ENCODE measurements at places on chromosomes 2 and 18. TPM values are rescaled to one million over a fixed set of nuclear protein-coding genes. Genes with fewer than 3 reads are reported as not detected.

The HOXD12 gene
- total RNA-seq: not detected

DNA sequence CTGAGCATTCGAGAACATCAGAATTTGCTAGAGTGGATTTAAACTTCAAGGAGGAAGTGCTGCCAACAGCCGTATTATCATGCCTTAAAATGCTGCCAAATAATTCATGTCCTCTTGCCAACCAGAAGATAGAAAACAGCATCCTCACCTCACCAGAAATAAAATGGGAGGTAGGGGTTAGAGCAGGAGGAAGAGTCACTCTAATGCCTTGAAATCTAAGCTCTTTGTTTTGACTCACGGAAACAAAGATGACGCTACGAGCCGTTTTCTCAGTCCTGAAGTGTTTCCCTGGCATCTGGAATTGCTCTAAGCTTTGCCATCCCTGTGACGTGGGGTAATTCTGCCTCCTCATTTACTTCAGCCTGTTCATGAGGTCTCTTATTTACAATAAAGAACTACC lies 97.1 kb downstream of the PRPF40A start:
- H3K36me3 ChIP-seq: peaks cover 22% of the 10 kb centered on the region
- H3K27me3 ChIP-seq: no peaks in the 10 kb centered on the region
- H3K4me1 ChIP-seq: peaks cover 7% of the 10 kb centered on the region
- DNase-seq: no peak

DNA sequence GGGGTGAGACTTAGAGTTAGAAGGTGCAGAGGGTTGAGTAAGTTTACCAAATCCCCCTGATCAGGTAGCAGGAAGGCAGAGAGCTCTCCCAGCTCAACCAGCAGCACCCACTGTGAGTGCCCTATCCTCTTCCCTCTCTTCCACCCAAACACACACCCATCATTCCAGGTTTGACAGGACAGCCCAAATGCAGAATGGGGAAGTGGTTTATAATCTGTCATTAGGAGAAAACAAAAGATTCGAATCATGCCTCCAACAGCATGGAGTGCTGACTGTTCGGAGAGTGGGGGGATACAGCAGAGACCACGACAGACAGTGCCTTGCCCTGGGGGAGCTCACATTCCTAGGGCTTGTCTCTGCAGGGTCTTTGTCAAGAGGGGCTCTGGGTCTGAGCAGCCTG lies 11.7 kb downstream of the CXCR2 start:
- H3K27me3 ChIP-seq: no peaks in the 10 kb centered on the region
- H3K4me1 ChIP-seq: no peaks in the 10 kb centered on the region
- H3K27ac ChIP-seq: no peak overlapping the region
- H3K36me3 ChIP-seq: no peaks in the 10 kb centered on the region
- DNase-seq: no peak

GRCh38 chr2:37827455-37827854 lies 97.6 kb upstream of the RMDN2 start:
- H3K36me3 ChIP-seq: no peaks in the 10 kb centered on the region
- no peaks in the 10 kb centered on the region for H3K27me3 ChIP-seq
- peaks cover 10% of the 10 kb centered on the region for H3K4me1 ChIP-seq
- no peak for DNase-seq
- no peak overlapping the region for H3K4me3 ChIP-seq

- no peaks in the 10 kb centered on the region for H3K36me3 ChIP-seq
- H3K4me3 ChIP-seq: no peak overlapping the region
- no peak for DNase-seq
- H3K27me3 ChIP-seq: no peaks in the 10 kb centered on the region
Observed at GRCh38 chr18:2963048-2963447, 49.9 kb downstream of the LPIN2 start.

DNA sequence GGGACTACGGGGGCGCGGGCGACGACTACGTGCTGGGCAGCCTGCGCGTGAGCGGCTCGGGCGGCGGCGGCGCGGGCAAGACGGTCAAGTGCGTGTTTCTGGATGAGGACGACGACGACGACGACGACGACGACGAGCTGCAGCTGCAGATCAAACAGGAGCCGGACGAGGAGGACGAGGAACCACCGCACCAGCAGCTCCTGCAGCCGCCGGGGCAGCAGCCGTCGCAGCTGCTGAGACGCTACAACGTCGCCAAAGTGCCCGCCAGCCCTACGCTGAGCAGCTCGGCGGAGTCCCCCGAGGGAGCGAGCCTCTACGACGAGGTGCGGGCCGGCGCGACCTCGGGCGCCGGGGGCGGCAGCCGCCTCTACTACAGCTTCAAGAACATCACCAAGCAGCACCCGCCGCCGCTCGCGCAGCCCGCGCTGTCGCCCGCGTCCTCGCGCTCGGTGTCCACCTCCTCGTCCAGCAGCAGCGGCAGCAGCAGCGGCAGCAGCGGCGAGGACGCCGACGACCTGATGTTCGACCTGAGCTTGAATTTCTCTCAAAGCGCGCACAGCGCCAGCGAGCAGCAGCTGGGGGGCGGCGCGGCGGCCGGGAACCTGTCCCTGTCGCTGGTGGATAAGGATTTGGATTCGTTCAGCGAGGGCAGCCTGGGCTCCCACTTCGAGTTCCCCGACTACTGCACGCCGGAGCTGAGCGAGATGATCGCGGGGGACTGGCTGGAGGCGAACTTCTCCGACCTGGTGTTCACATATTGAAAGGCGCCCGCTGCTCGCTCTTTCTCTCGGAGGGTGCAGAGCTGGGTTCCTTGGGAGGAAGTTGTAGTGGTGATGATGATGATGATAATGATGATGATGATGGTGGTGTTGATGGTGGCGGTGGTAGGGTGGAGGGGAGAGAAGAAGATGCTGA lies 1.4 kb downstream of the SOX11 start:
- DNase-seq: no peak
- H3K4me3 ChIP-seq: no peak overlapping the region
- H3K27ac ChIP-seq: no peak overlapping the region
- H3K27me3 ChIP-seq: peaks cover 79% of the 10 kb centered on the region
- H3K4me1 ChIP-seq: no peaks in the 10 kb centered on the region

GRCh38 chr2:24986372-24986771 lies 14.6 kb upstream of the DNAJC27 start:
- peak; percentile 49 for DNase-seq
- no peaks in the 10 kb centered on the region for H3K27me3 ChIP-seq
- no peak overlapping the region for H3K4me3 ChIP-seq
- H3K4me1 ChIP-seq: no peaks in the 10 kb centered on the region
- H3K27ac ChIP-seq: no peak overlapping the region

- no peaks in the 10 kb centered on the region for H3K27me3 ChIP-seq
- peaks cover 6% of the 10 kb centered on the region for H3K4me1 ChIP-seq
- H3K36me3 ChIP-seq: no peaks in the 10 kb centered on the region
- DNase-seq: peak; percentile 21
- no peak overlapping the region for H3K4me3 ChIP-seq
- H3K27ac ChIP-seq: no peak overlapping the region
Observed at GRCh38 chr2:229164545-229165249, 106.4 kb downstream of the PID1 start.

- H3K4me1 ChIP-seq: peaks cover 41% of the 10 kb centered on the region
- DNase-seq: no peak
- no peaks in the 10 kb centered on the region for H3K27me3 ChIP-seq
- peak overlapping the region; percentile 44 for H3K4me3 ChIP-seq
- peak overlapping the region; percentile 96 for H3K27ac ChIP-seq
Observed at GRCh38 chr2:39435741-39436591, 1.1 kb downstream of the MAP4K3 start.

DNA sequence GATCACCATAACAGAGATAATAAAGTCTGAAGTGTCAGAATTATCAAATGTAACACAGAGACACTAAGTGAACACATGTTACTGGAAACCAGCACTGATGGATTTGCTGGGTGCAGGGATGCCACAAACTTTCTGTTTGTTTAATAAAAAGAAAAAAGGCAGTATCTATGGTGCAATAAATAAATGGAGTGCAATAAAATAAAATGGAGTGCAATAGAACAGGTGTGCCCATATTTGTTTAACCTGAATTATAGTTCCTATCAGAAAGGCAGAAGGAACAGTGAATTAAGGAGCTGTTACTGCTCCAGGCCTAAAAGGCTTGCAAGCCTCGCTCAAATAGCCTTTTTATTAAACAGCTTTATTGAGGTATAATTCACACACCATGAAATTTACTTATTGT lies 81.0 kb upstream of the KIDINS220 start:
- no peaks in the 10 kb centered on the region for H3K36me3 ChIP-seq
- H3K27me3 ChIP-seq: no peaks in the 10 kb centered on the region
- no peak overlapping the region for H3K27ac ChIP-seq
- no peaks in the 10 kb centered on the region for H3K4me1 ChIP-seq

DNA sequence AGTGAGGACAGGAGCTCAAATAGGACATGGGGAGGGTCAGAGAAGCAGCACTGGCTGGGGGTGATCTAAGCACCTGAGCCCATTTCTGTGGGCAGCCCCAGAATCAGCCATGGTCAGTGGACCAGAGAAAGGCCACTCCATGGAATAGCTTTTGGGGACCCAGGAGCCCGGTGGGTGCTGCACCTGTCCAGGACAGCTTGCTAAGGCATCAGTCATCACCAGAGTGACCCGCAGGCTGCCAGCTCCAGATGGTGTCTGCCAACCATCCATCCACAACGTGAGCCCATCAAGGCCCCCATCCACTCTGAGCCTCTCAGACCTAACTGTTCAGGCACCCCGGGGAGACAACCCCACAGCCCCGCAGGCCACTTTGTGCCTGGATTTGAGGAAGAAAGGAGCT lies 23.6 kb upstream of the COL6A3 start:
- no peak for DNase-seq
- H3K4me3 ChIP-seq: no peak overlapping the region
- H3K27me3 ChIP-seq: peaks cover 14% of the 10 kb centered on the region
- no peak overlapping the region for H3K27ac ChIP-seq
- H3K36me3 ChIP-seq: no peaks in the 10 kb centered on the region
- H3K4me1 ChIP-seq: no peaks in the 10 kb centered on the region

DNA sequence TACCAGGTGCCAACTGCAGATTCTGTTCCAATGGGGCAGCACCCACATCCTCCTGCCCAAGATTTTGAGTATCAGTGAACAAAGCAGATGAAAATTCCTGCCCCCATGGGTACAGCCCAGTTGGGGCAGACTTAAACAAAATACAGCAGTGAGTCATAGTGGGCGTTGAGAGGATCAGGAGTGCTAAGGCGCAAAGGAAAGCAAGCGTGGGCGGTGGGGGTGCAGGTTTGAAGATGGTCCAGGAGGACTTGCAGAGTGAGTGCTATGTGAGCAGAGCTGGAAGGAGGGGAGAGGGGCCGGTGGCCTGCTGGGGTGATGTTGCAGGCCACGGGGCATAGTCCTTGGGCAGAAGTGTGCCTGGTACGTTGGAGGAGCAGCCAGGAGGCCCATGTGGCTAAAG lies 24.7 kb downstream of the STEAP3 start:
- H3K36me3 ChIP-seq: no peaks in the 10 kb centered on the region
- H3K27ac ChIP-seq: no peak overlapping the region
- no peaks in the 10 kb centered on the region for H3K4me1 ChIP-seq
- no peak for DNase-seq
- no peak overlapping the region for H3K4me3 ChIP-seq

- H3K27me3 ChIP-seq: no peaks in the 10 kb centered on the region
- H3K4me3 ChIP-seq: no peak overlapping the region
- no peak overlapping the region for H3K27ac ChIP-seq
- H3K36me3 ChIP-seq: no peaks in the 10 kb centered on the region
- DNase-seq: no peak
Observed at GRCh38 chr18:42644729-42645131, 470.8 kb downstream of the RIT2 start.

DNA sequence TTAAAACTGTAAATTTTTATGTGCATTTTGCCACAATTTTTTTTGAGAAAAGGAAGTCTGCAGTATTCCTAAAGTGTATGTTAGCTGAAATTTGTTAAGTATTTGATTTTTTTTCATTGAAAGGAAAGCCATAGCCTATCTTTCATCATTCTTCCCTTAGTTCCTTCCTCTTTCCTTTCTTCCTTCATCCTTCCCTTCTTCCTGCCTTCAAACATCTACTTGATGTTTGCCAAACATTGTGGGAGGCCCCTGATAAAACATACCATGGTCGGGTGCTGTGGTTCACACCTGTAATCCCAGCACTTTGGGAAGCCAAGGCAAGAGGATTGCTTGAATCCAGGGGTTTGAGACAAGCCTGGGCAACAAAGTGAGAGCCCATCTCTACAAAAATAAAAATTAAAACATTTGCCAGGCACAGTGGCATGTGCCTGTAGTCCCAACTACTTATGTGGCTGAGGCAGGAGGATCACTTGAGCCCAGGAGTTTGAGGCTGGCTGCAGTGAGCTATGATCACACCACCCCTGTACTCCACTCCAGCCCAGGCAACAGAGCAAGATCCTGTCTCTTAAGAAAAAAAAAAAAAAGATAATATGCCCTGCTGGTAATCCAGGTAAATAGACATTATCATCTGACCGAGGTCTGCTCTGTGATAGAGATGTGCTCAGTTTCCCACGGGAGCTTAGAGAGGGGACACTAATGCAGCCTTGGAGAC lies 278.4 kb upstream of the STON1 start:
- H3K4me1 ChIP-seq: peaks cover 11% of the 10 kb centered on the region
- H3K4me3 ChIP-seq: no peak overlapping the region
- DNase-seq: no peak
- no peak overlapping the region for H3K27ac ChIP-seq

DNA sequence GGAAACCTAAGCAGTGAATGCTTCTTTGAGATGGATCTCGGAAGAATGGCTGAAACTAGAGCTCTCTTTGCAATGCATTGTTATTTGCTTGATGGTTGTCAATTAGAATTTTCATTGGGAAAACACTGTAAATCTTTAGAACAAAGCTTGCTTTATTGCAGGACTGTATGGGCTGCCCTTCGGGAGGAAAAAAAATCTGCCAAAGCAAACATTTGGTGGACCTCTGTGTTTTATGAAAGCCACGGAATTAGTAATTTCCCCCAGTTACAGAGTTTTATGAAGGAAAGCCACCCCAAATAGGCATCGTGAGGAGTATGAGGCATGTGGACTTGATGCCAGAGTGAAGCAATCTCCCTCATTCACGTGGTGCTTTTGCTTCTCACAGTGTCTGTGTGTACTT lies 33.5 kb downstream of the RHBDD1 start:
- DNase-seq: no peak
- no peak overlapping the region for H3K4me3 ChIP-seq
